ENCODE measurements at places on chromosomes 7 and 10. TPM values are rescaled to one million over a fixed set of nuclear protein-coding genes. Genes with fewer than 3 reads are reported as not detected.

- H3K27ac ChIP-seq, result no peak overlapping the region
- DNase-seq, result no peak
- no peaks in the 10 kb centered on the region for H3K4me1 ChIP-seq
These were observed 10.2 kb downstream of the EPHB4 start for GRCh38 chr7:100817097-100817496.

The EPHB6 gene
- total RNA-seq, result 6.7 TPM

- H3K4me1 ChIP-seq, result no peaks in the 10 kb centered on the region
- H3K27ac ChIP-seq, result no peak overlapping the region
- no peaks in the 10 kb centered on the region for H3K36me3 ChIP-seq
- H3K4me3 ChIP-seq, result no peak overlapping the region
These were observed 95.8 kb upstream of the ABCB5 start for GRCh38 chr7:20519645-20520044.

- no peak for DNase-seq
- H3K36me3 ChIP-seq, result no peaks in the 10 kb centered on the region
These were observed 56.1 kb upstream of the TRUB1 start for GRCh38 chr10:114881901-114882300.

DNA sequence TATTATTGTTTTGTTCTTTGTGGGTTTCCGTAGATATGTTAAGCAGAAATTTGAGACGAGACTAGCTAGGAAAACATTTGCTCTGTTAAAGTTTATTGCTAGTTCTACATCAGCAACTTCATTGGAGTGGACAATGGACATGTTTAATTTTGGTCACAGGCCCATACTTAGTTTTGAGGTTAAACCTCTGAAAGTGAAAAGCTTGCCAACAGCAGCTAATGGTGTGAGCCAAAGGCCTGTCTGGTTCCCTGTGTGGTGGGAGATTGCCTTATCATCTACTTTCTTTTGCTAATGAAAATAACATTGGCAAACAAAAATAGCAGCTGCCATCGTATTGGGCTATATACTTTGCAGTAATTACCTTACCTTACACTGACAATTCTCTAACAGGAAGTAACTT, 388.4 kb upstream of the FZD8 start:
- H3K36me3 ChIP-seq, result no peaks in the 10 kb centered on the region
- no peak overlapping the region for H3K27ac ChIP-seq
- no peaks in the 10 kb centered on the region for H3K4me1 ChIP-seq
- H3K27me3 ChIP-seq, result no peaks in the 10 kb centered on the region
